Kidney (tissue), 22 donors: ENCODE measurements at places on chromosomes 1 and 21. TPM values are rescaled to one million over a fixed set of nuclear protein-coding genes. Genes with fewer than 3 reads are reported as not detected.
A peak's percentile ranks its signal among the peaks of the same experiment; 100 is the strongest.

- DNase-seq = no peak
- no peaks in the 10 kb centered on the region for H3K36me3 ChIP-seq
- no peak overlapping the region for H3K27ac ChIP-seq
- no peaks in the 10 kb centered on the region for H3K27me3 ChIP-seq
These were observed 13.6 kb downstream of the RLF start for GRCh38 chr1:40174788-40175187.

GRCh38 chr21:24025101-24025500, 1582.2 kb downstream of the MRPL39 start:
- no peak overlapping the region for H3K27ac ChIP-seq
- no peak overlapping the region for H3K4me3 ChIP-seq
- H3K4me1 ChIP-seq = no peaks in the 10 kb centered on the region
- DNase-seq = no peak
- H3K36me3 ChIP-seq = no peaks in the 10 kb centered on the region

- no peak overlapping the region for H3K27ac ChIP-seq
- H3K4me3 ChIP-seq = no peak overlapping the region
- DNase-seq = no peak
- no peaks in the 10 kb centered on the region for H3K36me3 ChIP-seq
These were observed 311.5 kb upstream of the DEPDC1 start for GRCh38 chr1:68808351-68808750.

GRCh38 chr1:205270764-205271163, 43.0 kb downstream of the TMCC2 start:
- H3K4me1 ChIP-seq = peaks cover 13% of the 10 kb centered on the region
- H3K36me3 ChIP-seq = no peaks in the 10 kb centered on the region
- H3K4me3 ChIP-seq = no peak overlapping the region
- no peak overlapping the region for H3K27ac ChIP-seq
- DNase-seq = no peak

DNA sequence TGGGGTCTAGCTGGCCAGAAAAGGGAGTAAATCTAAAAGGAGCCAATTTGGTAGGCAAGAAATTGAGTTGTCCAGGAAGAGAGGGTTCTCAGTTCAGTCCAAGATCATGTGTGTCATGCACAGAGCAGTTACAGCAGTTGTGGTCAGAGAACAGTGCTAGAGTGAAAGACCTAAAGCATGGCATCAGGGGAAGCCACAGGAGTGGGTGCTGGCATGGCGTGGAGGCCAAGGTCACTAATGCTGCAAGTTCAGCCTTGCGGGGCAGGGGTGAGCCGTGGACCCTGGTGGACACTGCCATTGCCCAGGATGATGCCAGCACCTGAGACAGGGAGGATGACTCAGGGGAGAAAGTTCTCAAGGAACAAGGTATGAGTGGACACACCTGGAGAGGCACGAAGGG, 16.6 kb upstream of the TMEM125 start:
- no peak overlapping the region for H3K4me3 ChIP-seq
- H3K36me3 ChIP-seq = no peaks in the 10 kb centered on the region
- no peak overlapping the region for H3K27ac ChIP-seq
- H3K27me3 ChIP-seq = no peaks in the 10 kb centered on the region
- peaks cover 5% of the 10 kb centered on the region for H3K4me1 ChIP-seq
- no peak for DNase-seq

DNA sequence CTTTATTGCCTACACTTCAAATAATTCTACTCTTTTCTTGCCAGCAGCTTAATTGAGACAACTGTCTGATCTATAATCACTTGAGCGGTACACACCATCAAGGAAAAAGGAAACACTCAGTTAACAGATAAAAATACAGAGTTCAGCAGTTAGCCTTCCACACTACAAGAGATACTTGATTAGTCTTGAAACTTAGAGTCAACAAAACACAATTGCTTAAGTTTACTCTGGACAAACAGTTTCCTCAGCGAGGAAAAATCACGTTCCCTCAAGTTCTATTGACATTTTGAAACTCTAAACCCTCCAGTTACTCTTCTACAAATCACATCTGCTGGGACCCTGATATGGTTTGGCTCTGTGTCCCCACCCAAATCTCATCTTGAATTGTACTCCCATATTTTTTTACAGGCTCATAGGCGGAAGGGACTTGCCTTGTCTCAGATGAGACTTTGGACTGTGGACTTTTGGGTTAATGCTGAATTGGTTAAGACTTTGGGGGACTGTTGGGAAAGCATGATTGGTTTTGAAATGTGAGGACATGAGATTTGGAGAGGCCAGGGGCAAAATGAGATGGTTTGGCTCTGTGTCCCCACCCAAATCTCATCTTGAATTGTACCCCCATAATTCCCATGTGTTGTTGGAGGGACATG, 140.4 kb downstream of the CDC7 start:
- DNase-seq = no peak
- no peak overlapping the region for H3K4me3 ChIP-seq
- H3K4me1 ChIP-seq = no peaks in the 10 kb centered on the region
- no peaks in the 10 kb centered on the region for H3K36me3 ChIP-seq
- no peak overlapping the region for H3K27ac ChIP-seq

GRCh38 chr1:243680860-243681259, 169.2 kb downstream of the AKT3 start:
- no peak for DNase-seq
- no peak overlapping the region for H3K27ac ChIP-seq
- no peaks in the 10 kb centered on the region for H3K27me3 ChIP-seq
- no peaks in the 10 kb centered on the region for H3K36me3 ChIP-seq

DNA sequence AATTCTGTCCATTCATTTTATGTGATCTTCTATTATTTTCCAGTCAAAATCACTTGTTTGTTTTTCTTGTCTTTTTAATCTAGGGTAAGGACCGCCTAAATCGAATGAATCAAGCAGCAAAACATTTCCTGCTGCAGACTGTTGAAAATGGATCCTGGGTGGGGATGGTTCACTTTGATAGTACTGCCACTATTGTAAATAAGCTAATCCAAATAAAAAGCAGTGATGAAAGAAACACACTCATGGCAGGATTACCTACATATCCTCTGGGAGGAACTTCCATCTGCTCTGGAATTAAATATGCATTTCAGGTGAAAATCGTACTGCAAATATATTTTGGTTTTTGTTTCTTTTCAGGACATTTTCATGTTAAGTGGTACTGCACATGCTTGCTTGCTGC, 20.5 kb downstream of the CLCA4 start:
- no peak for DNase-seq
- no peaks in the 10 kb centered on the region for H3K36me3 ChIP-seq
- H3K4me1 ChIP-seq = no peaks in the 10 kb centered on the region
- H3K27ac ChIP-seq = no peak overlapping the region
- no peak overlapping the region for H3K4me3 ChIP-seq

GRCh38 chr1:21341517-21342078, 51.3 kb upstream of the ECE1 start:
- no peak overlapping the region for H3K4me3 ChIP-seq
- peak overlapping the region; percentile 91 for H3K27ac ChIP-seq
- no peaks in the 10 kb centered on the region for H3K36me3 ChIP-seq
- H3K4me1 ChIP-seq = peaks cover 74% of the 10 kb centered on the region
- no peaks in the 10 kb centered on the region for H3K27me3 ChIP-seq
- no peak for DNase-seq

DNA sequence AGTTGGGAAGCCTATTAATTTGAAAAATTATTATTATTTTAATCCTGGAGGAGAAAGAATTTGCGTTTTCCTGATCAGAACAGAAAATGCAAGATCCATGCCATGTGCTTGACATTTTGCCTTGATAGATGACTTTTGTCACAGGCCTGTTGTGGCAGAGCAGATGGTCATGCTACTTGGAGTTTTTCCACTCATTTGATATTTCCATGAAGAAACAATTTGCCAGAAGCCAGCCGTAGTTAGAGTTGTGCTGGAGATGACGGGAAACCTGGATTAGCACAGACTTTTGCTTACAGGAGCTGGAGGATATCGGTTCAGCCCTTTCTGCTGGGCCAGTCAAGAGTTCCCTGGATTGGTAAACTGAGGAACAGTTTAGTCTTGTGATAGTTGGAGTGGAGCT, 3.2 kb downstream of the RCAN3 start:
- no peak overlapping the region for H3K27ac ChIP-seq
- no peak overlapping the region for H3K4me3 ChIP-seq
- peaks cover 6% of the 10 kb centered on the region for H3K4me1 ChIP-seq
- no peaks in the 10 kb centered on the region for H3K27me3 ChIP-seq

- H3K27ac ChIP-seq = no peak overlapping the region
- H3K36me3 ChIP-seq = no peaks in the 10 kb centered on the region
- H3K27me3 ChIP-seq = no peaks in the 10 kb centered on the region
- H3K4me3 ChIP-seq = no peak overlapping the region
- no peak for DNase-seq
These were observed 3.9 kb downstream of the TMEM201 start for GRCh38 chr1:9592510-9593075.

DNA sequence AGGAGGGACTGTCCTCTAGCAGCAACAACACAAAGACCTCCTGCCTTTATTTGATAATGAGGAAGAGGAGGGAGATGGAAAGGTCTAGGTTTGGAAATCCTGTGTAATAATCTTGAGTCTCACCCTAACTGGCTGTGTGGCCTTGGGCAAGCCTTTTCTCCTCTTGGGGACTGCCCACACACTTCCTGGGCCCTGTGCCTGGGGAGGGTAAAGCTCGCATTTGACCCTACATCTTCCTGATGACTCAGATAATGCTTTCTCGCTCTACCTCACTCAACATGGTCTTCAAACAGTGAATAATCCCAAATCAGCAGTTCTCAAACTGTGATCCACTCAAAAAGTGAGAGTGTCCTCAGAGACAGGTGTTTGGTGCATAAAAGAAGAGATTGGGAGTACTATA, 81.2 kb downstream of the VWA5B1 start:
- H3K27me3 ChIP-seq = peaks cover 10% of the 10 kb centered on the region
- H3K27ac ChIP-seq = no peak overlapping the region
- no peaks in the 10 kb centered on the region for H3K36me3 ChIP-seq
- DNase-seq = no peak
- peaks cover 4% of the 10 kb centered on the region for H3K4me1 ChIP-seq

- peaks cover 12% of the 10 kb centered on the region for H3K4me1 ChIP-seq
- H3K36me3 ChIP-seq = no peaks in the 10 kb centered on the region
- no peak overlapping the region for H3K27ac ChIP-seq
- peaks cover 79% of the 10 kb centered on the region for H3K27me3 ChIP-seq
- no peak for DNase-seq
- H3K4me3 ChIP-seq = no peak overlapping the region
These were observed 1.9 kb downstream of the OLIG2 start for GRCh38 chr21:33027401-33028286.

GRCh38 chr1:220579317-220579716, 51.4 kb downstream of the MARK1 start:
- no peaks in the 10 kb centered on the region for H3K4me1 ChIP-seq
- H3K27ac ChIP-seq = no peak overlapping the region

DNA sequence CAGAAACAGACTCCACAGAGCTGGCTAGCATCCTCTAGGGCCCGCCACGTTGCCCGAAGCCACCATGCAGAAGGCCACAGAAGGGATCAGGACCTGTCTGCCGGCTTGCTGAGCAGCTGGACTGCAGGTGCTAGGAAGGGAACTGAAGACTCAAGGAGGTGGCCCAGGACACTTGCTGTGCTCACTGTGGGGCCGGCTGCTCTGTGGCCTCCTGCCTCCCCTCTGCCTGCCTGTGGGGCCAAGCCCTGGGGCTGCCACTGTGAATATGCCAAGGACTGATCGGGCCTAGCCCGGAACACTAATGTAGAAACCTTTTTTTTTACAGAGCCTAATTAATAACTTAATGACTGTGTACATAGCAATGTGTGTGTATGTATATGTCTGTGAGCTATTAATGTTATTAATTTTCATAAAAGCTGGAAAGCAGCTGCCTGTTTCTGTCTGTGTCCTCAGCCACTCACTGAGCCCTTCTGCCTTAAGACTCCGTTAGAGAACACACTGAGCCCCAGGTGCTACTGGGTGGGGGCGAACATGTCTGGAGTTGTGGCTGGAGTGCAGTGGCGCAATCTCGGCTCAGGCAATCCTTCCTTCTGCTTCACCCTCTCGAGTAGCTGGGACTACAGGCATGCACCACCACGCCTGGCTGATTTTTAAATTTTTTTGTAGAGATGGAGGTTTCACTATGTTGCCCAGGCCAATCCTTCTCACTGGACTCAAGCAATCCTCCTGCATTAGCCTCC, 14.8 kb downstream of the MFSD2A start:
- no peaks in the 10 kb centered on the region for H3K4me1 ChIP-seq
- H3K4me3 ChIP-seq = no peak overlapping the region
- DNase-seq = no peak
- no peak overlapping the region for H3K27ac ChIP-seq
- H3K36me3 ChIP-seq = no peaks in the 10 kb centered on the region

DNA sequence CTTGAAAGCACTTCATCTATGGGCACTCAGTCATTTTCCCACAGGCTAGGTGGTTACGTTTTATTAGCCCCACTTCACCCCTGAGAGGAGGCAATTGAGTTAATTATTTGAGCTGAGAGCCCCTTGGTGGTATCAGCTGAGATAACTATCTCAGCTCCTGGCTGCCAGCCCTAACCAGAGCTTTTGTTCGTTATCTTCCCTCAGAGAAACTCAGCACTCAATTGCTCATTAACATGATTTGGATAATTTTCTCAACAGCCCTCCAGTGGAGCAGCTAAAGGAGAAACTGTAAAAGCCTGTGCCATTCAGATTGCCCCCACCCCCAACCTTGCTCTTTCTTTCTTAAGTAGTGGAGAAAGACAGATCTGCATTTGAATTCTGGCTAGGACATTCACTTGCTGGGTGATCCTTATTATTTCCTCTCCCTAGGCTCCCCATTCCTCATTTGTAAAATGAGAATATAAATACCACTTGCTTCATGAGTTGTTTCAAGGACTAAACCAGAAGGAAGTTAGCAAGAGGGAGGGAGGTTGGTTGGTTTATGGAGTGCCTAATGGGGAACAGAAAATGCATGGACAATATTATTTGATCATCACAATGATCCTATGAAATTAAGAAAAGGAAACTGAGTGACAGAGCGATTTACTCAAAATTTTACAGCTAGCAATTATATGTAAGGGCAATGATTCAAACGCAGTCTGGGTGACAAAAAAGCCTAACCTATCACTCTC, 218.7 kb upstream of the FGGY start:
- no peak overlapping the region for H3K27ac ChIP-seq

GRCh38 chr1:147747966-147748365, 12.4 kb downstream of the GJA5 start:
- no peak overlapping the region for H3K27ac ChIP-seq
- no peak for DNase-seq
- H3K27me3 ChIP-seq = no peaks in the 10 kb centered on the region
- H3K4me3 ChIP-seq = no peak overlapping the region
- no peaks in the 10 kb centered on the region for H3K36me3 ChIP-seq

Gene SPATA45
- polyA plus RNA-seq = not detected

Gene FGR
- polyA plus RNA-seq = 2.5 TPM

Gene CFHR1
- 2.7 TPM for polyA plus RNA-seq

Gene OR2L2
- not detected for polyA plus RNA-seq

Gene ACTA1
- 1.2 TPM for polyA plus RNA-seq

Gene ZNF683
- not detected for polyA plus RNA-seq

Gene LIN28A
- polyA plus RNA-seq = not detected

Gene GNPAT
- 33.7 TPM for polyA plus RNA-seq

Gene BRDT
- not detected for polyA plus RNA-seq

Gene TMEM82
- 25.4 TPM for polyA plus RNA-seq
